Kidney glomerular epithelial cell (primary cell): ENCODE measurements at places on chromosomes 2 and 18.

DNA sequence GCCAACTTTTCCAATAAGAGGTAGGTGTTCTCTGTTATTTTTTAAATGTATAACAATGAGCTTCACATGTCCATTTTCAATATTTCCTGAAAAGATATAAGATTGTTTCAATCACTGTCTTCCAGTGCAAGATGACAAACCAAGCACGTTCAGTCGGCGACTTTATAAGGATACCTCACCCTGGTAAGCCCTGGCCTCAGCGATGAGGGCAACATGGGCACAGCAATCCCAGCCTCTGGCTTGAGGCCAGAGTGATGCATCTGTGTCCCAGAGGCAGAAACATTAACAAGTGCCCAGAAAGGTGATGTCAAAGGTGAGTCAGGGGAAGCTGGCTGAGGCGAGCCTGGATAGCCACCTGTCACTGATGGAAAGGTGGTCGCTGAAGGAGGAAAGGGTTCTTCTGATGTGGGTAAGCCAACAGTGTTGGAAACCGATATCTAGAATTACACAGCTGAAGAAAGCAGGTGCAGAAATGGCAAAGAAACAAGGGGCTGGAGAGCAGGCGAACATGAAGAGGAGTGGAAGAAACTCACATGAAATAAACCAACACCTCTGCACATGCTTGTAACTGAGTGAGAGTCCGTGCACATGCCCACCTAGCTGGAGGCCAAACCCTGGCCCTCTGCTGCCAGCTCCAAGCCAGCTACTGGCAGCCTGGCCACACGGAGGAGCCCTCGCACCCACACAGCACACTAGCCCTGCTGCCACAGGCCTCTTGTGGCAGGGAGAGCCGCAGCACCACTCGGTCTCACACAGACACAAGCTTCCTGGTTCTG lies 65.5 kb downstream of the FBXO15 start:
- no peak for DNase-seq

- no peak for DNase-seq
Measured at GRCh38 chr2:41496908-41497307, 550.9 kb upstream of the PKDCC start.

DNA sequence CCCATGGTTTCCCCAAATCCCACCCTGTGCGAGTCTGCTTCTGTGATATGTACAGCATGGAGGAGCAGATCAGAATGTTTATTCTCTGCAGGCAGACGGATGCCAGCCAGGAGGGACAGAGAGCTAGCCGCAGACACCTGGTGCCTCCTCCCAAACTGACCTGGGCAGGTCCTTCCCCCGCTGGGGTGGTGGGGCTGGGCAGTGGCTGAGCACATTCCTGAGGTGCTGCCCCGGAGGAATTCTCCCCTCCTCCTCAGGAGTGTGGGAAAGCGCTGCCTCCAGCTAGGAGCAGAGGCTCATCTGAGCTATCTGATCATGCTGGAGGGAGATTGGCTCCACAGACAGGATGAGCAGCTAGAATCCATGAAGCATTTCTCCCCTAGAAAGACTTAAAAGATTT lies 21.7 kb downstream of the C2orf92 start:
- DNase-seq: no peak

DNA sequence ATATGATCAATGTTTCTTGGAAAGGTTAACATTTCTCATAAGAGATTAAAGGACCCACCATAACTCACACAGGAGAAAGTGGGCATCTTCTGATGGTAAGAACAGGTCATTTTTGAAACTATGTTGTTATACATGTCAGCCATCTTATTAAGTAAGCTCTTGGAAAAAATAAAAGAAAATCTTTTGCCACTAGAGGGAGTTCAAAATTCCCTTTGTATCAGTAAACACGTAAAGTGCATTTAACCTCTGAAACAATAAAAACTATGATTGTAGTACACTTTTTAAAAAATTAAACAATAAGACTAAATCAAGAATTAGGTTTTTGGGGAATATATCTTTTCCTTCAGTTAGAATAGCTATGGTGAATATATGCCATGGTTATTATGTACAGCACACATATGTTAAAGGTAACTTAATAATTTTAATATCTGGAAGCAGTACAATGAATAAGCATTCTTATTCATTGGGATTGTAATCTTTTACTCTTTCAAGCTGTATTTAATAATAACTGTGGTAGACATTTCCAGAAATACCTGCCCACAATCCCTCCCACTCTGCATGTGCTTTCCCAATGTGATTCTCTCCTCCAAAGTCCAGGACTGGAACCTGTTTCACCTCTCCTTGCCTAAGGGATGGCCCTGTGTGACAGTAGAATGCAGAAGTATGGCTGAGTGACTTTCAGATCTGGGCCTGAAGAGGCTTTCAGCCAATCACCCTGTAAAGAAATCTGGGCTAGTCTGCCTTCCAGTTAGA lies 64.2 kb downstream of the RBMS1 start:
- DNase-seq: peak; percentile 73

- DNase-seq: peak; percentile 54
Measured at GRCh38 chr2:203591642-203592041, 56.5 kb upstream of the RAPH1 start.

DNA sequence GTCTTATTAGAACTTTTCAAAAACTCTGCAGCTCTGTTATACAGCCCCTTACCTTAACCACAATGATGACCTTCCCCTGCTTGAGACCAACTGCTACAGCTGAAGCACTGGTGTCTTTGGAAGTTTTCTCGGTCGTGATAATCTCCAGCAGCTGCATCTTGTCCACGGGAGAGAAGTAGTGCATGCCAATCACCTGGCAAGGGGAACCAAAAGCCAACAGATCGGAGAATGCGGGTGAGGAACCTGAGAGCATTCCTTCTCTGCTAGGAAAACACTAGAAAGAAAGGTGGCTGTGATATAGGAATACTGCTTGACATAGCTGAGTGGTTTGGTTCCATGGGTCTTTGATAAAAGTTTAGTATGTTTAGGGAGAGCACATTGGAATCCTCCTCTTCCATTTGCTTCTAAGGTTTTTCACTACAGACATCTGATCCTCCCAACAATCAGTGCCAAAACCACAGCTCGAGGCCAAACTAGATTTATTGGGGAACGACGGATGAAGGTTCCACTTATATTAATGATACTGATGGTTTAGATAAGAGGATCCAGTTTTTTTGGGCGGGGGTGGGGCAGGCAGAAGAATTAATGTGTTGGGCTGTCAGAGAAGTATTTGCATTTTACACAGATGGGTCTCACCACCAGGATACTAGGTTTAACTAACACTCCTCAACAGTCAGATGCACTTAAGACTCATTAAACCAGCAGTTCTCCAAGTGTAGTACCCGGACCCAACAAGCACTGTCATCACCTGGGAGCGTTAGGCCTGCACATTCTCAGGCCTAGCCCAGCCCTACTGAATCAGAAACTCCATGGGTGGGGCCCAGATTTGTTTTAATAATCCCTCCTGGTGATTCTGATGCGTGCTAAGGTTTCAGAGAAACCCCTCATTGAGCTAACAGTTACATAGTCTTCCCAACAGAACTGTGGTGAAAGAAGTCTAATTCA lies 22.4 kb downstream of the GAREM2 start:
- no peak for DNase-seq

DNA sequence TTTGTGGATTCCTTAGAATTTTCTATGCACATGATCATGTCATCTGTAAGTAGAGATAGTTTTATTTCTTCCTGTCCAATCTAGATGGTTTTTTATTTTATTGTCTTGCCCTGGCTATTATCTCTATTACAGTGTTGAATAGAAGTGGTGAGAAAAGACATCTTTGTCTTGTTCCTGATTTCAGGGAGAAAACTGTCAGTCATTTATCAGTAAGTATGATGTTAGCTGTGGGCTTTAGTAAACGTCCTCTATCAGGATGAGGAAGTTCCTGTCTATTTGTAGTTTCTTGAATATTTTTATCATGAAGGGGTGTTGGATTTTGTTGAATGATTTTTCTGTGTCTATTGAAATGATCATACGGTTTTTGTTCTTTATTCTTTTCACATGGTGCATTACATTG lies 5.3 kb downstream of the PLEKHH2 start:
- DNase-seq: no peak

DNA sequence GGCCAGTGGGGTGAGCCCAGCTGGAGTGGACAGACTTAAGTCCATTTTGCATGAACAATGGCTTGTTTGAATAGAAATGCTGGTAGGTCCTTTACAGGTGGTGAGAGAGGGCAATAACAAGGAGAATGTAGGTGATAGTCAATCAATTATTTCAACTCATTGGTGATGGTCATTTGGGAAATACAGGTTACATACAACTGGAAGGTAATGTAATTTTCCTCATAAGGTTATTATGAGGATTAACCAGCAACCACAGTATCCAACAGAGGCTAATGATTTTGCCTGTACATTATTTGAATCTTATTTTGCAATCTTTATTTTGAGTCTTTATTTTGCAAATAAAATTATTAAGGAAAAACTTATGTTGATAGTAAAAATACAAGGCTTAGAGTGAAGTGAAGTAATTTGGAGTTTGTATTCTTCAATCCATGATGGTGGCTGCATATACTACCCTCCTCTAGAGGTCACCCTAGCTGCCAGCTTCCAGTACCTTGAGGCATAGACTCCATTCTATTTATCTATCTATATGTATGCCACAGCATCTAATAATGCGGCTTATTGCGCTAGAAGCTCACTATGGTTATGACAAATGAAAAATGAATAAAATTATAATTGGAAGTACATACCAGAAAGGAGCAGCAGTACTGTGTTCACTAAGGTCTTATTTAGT lies 20.5 kb upstream of the HNMT start:
- DNase-seq: no peak

- DNase-seq: no peak
Measured at GRCh38 chr2:6381326-6381725, 484.4 kb downstream of the CMPK2 start.

DNA sequence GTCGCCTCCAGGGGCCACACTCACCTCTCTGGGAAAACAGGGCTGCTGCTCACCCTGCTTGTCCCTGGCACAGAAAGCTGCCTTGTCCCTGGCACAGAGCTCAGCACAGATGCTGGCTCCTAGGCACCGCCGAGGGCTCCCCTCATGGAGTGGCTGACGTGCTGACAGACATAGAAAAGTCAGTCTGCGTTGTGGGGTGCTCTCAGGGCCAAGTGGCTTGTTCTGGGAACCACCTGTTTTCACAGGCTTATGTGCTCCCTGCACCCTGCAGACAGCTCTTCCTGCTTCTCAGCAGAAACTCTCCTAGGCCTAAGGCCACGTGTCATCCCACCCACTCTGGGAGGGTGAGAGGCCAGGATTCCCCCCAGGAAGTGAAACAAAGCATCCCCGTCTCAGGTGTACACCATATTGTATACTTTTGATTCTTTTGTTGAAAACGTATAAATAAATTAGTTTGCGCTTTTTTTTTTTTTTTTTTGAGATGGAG lies 84.7 kb upstream of the TMEM200C start:
- no peak for DNase-seq

- peak; percentile 35 for DNase-seq
Measured at GRCh38 chr2:223696719-223697118, 94.6 kb upstream of the SCG2 start.

DNA sequence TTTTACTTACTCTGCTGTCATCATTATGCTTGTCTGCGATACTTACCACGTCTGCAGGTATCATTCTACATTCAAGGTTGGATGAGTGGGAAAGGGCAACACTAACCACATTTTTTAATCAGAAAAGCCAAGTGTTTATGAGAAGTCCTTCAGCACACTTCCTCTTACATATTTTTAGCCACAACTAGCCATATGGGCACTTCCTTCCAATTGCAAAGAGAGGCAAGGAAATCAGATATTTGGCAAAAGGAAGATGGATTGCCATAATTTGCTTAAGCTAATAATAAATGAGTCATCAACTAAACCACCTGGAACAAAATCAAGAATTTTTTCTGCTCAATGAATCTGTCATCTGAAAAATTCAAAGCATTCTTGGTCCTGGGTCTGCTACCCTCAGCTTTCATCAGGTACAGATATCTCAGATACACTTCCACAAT lies 16.7 kb upstream of the MRO start:
- peak; percentile 86 for DNase-seq

GRCh38 chr2:132725748-132726147 lies 55.7 kb upstream of the LYPD1 start:
- no peak for DNase-seq

DNA sequence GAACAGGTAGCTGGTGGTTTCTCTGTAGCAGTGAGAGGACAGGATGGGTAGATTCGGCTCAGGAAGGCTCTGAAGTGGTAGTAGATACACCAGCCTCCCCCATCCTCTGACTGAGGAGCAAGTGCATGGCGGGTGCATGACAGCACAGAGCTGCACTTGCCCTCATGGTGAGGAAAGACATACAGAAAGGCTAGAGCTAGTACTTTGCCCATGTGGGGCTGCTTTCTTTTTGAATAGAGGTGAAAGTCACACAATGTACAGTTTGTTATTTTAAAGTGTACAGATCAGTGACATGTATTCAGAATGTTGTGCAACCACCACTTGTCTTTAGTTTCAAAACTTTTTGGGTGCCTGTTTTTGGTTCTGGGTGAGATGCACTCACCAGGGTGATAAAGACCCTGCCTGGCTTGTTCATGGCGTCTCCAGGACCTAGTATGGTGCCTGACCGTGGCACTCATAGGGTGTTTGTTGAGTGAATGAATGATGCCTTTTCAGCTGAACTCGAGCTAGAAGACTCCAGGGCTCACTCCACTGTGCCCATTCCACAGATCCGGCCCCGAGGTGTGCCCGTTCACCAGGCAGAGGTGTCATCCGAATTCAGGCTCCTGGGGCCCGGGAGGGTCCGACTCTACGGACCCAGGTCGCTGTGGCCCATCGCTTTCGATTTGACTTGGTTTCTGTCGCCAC lies 421 bp upstream of the VAMP5 start:
- no peak for DNase-seq

GRCh38 chr2:17851731-17852585 lies 26.5 kb upstream of the KCNS3 start:
- DNase-seq: peak; percentile 45

- no peak for DNase-seq
Measured at GRCh38 chr2:48250943-48251342, 279.0 kb upstream of the STON1 start.

DNA sequence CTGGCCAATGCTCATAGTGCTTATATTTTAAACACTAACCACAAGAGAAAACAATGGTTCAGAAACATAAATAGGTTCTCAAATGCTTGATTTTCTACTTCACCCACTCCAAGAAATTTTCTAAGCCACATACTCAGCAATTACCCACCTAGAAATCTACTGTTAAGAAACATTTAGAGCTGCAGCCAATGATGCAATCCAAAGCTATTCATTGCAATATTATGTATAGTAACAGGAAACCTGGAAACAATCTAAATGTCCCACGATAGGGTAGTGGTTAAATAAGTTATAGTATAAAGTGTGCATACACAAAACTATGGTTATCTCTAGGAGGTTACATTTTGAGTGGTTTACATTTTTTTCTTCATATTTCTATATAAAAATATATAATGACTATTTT lies 5.7 kb downstream of the FAM237A start:
- no peak for DNase-seq

- DNase-seq: no peak
Measured at GRCh38 chr2:7070483-7070882, 153.3 kb downstream of the RNF144A start.
